ENCODE measurements at places on chromosomes 1 and 21.

DNA sequence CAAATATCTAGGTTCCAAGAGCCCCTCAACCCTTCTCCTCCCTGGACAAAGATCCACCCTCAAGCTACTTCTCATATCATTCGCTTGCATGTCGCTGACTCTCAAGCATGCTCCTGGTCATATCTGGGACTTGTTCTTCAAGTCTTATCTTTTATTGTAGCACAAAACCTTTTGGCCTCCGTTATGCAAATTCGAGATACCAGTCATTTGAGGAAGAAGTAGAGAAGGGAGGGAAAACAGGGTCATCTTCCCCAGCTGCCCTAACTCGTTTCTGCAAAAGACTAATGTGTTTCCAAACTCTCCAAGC is 63.8 kb upstream of the ETS2 start:
- DNase-seq: no peak

DNA sequence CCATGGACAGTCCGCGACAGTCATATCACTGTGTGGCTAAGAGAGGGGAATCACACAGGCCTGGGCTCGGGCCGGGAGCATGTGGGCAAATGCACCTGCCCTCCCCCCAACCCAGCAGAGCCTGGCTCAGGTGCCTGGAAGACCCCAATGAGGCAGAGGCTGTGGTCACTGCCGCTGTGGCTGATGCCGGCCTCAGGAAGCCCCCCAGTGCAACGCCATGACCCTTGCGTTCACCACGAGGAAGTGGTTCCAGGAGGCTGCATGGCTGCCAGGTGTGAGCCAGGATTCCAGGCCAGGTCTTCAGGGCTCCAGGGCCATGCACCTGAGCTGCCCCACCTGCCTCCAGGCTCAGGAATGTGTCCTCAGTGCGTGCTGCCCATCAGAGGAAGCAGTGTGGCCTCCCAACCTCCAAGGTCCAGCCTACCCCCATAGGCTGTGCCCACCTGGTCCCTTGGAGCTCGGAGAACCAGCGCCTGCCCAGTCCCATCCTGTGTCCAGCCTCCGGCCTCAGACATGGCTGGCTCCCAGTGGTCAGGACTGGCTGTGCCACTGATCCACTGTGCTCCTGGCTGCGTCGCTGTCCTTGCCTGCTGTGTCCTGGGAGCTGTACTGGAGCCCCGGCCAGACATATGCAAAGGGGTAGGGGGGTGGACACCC is 8.0 kb downstream of the ARHGEF16 start:
- no peak for DNase-seq

DNA sequence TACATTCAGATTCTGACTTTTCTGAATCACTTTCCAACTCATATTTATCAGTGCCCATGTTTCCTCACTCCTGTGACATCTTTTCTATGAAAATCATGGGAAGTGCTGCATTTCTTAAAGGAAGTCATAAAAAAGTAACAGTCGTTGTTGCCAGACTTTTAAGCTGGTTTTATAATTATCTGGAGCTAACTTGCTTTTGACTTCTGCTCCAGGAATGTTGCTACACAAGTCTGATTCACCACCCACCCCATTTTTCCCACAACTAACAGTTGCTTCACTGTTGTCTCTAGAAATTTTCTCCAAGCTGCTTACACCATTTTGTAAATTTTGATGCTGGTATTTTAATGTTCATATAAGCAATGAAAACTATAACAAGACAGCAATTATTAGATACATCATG is 12.2 kb downstream of the FCRLB start:
- no peak for DNase-seq

DNA sequence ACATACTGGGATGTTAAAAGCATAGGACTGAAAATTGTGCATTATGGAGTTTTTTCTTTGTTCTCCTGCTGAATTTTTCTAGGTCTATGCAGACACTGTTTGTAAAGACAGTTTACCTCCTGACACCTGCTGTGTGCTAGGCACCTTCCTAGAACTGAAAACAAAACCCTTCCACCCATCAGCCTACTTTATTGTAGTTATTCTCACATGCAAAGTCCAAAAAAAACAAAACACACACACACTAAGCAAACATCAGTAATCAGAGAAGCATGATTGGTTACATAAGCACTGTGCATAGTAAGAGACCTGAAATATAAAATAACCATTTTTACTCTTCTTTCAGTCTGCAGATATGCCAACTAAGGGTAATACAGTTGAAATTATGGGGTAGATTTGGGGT is 195.1 kb downstream of the CRB1 start:
- no peak for DNase-seq

- no peak for DNase-seq
These were observed 52.0 kb downstream of the HLCS start for GRCh38 chr21:36914244-36915013.
